Neural crest cell (in vitro differentiated cells): ENCODE measurements at places on chromosomes 12 and 14. TPM values are rescaled to one million over a fixed set of nuclear protein-coding genes. Genes with fewer than 3 reads are reported as not detected.

DNA sequence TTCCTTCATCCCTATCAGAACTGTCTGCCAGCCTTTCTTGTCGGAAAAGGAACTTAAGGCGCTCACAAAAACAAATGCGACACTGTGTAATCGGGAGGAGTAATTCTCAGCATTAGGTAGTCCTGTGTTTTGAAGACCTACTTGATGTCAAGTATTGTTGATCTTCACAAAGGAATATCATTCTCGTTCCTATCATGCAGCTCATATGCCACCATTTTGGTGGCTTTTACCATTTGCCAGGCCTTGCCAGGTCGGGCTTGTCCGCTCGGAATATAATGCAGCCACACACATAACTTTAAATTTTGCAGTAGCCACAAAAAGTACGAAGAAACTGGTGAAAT lies 903 bp upstream of the PPP4R3A start:
- H3K4me3 ChIP-seq, result peak overlapping the region; percentile 98
- no peak for DNase-seq
- peaks cover 6% of the 10 kb centered on the region for H3K36me3 ChIP-seq
- H3K4me1 ChIP-seq, result peaks cover 26% of the 10 kb centered on the region
- H3K27ac ChIP-seq, result peak overlapping the region; percentile 86
- H3K27me3 ChIP-seq, result no peaks in the 10 kb centered on the region

- no peaks in the 10 kb centered on the region for H3K36me3 ChIP-seq
- H3K27me3 ChIP-seq, result no peaks in the 10 kb centered on the region
- no peak overlapping the region for H3K27ac ChIP-seq
- no peak for DNase-seq
- peaks cover 16% of the 10 kb centered on the region for H3K4me1 ChIP-seq
- H3K4me3 ChIP-seq, result no peak overlapping the region
These were observed 227.1 kb downstream of the C12orf50 start for GRCh38 chr12:87801860-87802720.

DNA sequence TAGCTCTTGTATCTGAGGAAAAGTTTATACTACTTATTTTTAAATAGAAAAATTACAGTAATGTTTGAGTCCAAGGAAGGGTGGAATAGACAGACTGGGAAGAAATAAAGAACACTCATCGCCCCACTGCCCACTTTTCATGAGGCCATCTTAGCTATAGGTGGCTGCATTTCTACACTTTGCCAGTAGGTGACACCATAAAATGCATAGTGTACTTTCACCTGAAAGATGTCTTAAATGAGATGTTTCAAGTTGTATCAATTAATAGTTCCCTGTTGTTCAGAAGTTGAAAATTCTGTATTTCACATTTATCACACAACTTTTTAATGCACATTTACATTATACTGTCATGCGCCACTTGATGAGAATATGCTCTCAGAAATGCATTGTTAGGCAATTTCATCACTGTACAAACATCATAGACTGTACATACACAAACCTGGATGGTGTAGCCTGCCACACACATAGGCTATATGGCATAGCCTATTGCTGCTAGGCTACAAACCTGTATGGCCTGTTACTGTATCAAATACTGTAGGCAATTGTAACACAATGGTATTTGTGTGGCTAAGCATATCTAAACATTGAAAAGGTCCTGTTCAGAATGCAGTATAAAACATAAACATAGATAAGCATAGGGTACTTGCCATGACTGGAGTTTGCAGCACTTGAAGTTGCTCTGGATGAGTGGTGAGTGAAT lies 27.6 kb downstream of the PMCH start:
- peaks cover 4% of the 10 kb centered on the region for H3K36me3 ChIP-seq
- H3K4me1 ChIP-seq, result peaks cover 5% of the 10 kb centered on the region
- H3K27me3 ChIP-seq, result no peaks in the 10 kb centered on the region
- DNase-seq, result no peak
- H3K27ac ChIP-seq, result no peak overlapping the region

KCNK10 gene
- total RNA-seq, result 8.5 and 11.5 TPM in 2 replicates

OR4Q2 gene
- not detected in 2 replicates for total RNA-seq

MYH6 gene
- total RNA-seq, result not detected in 2 replicates

ANO6 gene
- total RNA-seq, result 32.0 and 34.0 TPM in 2 replicates

GSC gene
- not detected in 2 replicates for total RNA-seq

LTBR gene
- total RNA-seq, result 1.6 and 1.7 TPM in 2 replicates
